ENCODE measurements at places on chromosomes 6 and 20.
A peak's percentile ranks its signal among the peaks of the same experiment; 100 is the strongest.

DNA sequence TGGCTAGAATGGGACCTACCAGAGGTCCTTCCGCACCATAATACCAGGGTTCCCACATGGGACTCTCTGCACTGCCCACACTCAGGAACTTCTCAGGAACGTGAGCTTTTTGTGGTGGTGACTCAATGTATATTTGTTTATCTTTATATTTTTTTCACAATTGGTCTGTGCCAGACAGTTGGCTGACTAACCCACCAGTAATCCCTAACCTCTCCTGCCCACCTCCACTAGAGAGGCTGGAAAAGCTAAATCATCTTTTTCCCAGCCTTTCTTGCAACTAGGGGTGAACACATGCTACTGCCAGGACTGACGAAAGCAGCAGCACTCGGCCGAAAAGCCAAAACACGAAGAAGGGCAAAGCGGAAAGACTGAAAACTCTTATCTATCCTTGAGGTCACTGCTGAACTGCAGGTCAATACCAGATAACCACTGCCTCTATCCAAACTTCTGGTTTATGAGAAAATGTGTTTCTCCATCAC is 112.9 kb downstream of the TRERF1 start:
- no peak for DNase-seq

DNA sequence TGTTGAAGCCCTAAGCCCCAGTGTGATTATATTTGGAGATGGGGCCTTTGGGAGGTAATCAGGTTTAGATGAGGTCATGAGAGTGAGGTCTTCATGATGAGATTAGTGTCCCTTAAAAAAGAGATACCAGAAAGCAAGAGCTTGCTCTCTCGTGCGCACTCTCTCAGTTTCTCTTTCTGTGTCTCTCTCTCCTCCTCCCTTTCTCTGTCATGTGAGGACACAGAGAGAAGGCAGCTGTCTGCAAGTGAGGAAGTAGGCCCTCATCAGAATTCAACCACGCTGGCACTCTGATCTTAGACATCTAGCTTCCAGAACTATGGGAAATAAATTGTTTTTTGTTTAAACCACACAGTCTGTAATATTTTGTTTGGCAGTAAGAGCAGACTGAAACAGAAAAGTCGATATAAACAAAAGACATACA is 180.5 kb downstream of the IBTK start:
- DNase-seq, result no peak

- DNase-seq, result no peak
Measured at GRCh38 chr6:93105017-93105416, 314.3 kb downstream of the EPHA7 start.

DNA sequence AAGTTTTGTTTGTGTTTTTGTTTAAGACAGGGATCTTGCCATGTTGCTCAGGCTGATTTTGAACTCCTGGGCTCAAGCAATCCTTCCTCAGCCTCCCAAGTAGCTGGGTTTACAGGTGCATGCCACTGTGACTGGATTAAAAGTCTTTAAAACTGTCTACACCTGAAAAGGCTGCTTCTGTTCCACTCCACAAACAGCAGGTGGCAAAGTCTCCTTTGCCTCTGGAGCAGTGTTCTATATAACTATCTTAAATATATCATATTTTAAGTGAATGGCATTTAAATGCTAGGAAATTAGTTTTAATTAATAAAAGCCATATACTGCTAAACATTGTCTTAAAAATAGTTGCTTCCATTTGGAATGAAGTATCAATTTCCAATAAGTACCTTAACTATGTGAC is 89.2 kb upstream of the BCLAF1 start:
- no peak for DNase-seq

DNA sequence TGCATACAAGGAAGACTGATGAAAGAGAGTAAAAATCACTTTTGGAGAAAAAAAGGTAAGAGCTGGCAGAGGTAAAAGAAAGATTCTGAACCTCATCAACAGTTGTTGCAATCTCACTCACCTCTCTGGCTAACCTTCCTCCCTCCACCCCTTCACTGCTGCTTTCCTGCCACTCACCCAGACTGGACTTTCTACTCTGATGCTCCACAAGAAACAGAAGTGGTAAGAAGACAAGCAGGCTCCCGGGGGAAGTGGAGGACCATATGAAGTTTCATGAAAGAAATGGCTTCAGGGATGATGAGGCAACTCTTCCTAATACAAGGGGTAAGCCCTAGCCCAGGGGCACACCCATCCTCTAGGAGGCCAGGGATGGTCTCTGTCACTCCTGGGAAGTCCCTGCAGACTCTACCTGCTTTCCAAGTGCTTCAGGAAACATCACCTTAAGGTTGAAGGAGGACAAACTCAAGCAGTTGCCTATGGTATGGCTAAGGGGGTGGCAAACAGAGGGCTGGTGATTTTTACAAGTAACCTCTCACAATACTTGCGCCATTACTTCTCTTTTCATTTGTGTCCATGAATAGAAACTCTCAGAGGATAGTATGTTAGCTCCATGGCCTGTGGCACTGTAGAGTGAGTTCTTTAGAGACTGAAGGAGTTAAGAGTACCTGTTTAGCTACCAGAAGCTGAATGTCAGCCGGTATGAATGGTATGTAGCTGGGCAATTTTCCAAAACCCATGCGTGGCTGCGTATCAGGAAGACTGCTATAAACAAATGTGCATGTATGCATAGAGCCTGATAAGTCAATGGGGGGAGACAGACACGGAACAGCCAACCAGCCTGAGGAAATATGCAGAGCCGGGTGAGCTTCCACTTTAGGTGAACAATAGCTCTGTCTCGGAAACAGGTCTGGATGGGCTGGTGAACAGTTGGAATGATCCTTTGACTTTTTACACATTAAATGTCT is 112.0 kb downstream of the BACH2 start:
- no peak for DNase-seq

GRCh38 chr20:4546342-4546741 is 175.4 kb upstream of the PRND start:
- DNase-seq, result no peak

DNA sequence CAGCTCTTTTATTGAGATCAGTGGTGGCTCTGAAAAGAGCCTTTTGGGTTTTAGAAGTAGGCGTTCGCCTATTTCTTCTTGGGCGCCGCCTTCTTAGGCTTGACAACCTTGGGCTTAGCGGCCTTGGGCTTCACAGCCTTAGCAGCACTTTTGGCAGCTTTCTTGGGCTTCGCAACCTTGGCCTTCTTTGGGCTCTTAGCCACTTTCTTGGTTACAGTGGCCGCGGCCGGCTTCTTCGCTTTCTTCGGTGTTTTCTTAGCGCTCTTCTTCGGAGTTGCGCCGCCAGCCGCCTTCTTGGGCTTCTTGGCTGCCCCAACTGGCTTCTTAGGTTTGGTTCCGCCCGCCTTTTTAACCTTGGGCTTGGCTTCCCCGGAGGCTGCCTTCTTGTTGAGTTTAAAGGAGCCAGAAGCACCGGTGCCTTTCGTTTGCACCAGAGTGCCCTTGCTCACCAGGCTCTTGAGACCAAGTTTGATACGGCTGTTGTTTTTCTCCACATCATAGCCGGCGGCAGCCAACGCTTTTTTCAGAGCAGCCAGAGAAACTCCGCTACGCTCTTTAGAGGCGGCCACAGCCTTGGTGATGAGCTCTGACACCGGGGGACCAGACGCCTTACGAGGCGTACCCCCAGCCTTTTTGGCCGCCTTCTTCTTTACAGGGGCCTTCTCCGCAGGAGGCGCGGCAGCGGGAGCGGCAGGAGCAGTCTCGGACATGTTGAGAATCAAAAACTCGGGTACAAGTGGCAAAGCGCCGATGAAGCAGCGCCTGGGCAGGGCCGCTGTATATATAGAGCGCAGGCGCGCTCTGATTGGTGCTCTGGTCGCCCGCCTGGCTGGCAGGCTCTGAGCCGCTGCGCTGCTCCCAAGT is 31.3 kb upstream of the HFE start:
- peak; percentile 91 for DNase-seq

DNA sequence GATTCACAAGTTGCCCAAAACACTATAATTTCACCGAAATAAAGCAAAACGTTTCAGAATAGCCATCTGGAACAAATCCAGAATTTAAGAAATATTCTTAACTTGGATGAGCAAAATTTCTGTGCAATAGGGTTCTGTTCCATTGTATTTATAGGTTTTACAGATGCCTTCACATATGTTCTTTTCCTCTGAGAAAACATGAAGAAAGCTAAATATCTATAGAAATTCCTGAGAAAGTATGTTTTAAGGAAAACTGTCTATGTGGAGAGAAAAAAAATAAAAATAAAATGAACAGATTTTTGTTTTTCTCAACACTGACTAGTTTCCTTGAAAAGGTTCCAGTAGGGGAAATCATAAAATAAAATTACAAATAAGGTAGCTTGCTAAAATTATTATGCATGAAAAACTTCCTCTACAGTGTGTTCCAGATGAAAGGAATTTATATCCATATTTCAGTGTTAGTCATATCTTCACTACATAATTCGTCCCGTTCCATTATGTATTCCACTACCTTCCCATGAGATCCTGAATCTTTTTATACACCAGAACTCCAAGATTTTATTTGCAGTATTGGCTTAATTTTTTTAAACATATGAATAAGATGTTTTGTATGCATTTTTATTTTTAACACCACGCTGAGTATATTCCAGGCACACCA is 42.4 kb upstream of the TMX4 start:
- no peak for DNase-seq

DNA sequence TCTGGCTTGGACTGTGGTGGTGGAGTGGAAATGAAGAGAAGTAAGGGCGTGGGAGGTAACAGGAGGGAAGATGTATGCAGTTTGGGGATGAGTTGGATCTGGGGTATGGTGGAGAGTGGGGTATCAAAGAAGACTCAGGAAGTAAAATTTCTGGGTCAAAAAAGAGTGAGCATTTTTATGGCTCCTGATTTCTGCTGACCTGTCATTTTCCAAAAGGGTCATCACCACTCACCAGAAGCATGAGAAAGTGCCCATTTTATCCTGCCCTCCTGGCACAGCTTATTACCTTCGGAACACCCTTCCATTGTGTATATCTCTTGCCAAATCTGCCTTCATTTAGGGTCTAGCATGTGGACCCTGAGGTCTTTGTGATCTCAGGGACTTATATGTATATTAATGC is 17.3 kb downstream of the TOX2 start:
- no peak for DNase-seq

DNA sequence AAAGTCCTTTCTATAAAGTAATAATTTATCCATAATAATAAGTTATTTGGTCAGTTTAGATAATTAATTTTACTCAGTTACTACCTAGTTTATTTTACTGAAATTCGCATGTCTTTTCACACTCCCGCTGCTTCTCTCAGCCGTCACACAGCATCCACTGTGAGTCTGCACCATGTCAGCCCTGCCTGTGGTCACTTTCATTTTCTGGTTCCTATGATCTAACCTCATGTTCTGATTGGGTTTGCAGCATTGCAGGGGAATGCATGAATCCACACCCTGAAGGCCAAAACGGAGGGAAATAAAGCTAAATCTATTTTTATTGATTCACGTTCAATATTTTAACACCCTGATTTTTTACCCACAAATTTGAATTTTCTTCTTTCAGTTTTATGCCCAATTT is 47.4 kb downstream of the PDE10A start:
- DNase-seq, result peak; percentile 21

DNA sequence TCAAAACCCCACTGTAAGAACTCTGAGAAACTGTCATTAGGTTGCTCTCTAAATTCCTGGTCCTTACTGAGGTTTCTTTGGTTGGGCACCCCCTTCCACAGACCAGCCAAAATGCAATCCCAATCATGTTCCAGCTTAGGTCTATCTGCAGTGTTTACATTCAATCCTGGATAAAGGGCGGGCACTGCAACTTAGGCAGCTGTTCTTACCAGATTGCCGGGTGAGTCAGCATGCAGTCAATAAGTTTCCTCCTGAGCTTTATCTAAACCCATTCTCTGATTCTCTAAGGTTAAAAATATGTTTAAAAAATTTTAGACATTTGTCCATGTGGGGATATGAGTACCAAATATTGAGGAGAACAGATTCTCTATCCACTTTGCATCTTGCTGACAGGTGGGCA is 197.8 kb downstream of the HAO1 start:
- no peak for DNase-seq

DNA sequence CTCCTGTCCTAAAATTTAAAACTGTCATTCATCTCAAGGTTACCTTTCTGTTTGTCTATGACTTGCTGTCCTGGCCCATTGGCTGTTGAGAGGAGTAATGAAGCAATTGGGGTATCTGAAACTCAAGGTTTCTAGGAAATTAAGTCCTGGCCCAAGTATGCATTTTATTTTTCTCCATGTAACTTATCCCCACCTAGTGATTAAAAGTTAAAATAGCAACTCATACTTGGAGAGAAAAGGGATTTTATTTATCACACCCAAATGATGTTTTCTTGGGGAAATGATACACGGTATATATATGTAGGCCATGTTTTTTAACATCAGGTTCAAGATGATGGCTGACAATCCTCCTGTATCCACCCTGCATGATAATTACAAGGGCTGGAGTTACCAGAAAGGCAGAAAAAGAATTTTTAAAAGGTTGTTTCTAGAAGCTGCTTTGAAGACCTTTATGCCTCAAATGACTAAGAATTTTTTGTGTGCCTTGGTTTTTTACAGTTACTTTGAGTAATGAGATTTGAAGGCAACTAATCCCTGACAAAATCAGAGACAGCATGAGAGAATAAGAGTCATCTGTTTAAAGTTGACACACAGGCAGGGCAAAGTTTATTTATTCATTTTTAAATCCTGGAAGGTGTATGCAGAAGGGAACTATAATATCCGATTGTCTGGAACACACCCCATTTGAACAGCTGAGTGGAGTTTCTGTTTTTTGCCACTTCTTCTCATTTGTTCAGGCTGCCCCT is 28.9 kb upstream of the C6orf58 start:
- DNase-seq, result no peak

DNA sequence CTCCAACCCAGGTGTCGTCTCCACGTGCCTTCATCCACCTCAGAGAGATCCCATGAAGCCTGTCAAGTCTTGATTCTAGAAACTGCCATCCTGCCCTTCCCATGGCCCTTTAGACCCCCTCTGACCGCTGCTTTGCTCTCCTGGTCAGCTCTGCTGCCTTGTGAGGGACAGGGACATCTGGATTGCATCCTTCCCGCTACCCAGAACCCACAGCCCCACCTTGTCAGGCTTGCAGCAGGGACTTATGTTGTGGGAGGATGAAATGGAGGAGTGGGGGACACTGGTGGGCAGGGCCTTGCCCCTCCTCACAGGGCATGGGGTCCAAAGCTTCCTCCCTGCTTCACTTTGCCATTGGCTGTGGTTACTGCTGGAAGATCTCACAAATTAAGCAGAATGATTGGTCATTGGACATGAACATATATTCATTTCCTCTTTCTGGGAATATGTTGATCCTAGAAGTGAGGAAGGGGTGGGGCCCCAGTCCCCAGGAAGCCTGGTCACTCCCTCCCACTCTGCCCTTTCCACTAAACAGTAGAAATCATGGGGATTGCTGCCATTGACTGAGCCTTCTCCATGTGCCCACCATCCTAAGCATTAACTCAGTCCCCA is 4.5 kb downstream of the GLP1R start:
- DNase-seq, result no peak

- DNase-seq, result no peak
Measured at GRCh38 chr6:144909753-144910285, 624.7 kb downstream of the UTRN start.

- no peak for DNase-seq
Measured at GRCh38 chr6:167046861-167047495, 47.8 kb downstream of the CEP43 start.

DNA sequence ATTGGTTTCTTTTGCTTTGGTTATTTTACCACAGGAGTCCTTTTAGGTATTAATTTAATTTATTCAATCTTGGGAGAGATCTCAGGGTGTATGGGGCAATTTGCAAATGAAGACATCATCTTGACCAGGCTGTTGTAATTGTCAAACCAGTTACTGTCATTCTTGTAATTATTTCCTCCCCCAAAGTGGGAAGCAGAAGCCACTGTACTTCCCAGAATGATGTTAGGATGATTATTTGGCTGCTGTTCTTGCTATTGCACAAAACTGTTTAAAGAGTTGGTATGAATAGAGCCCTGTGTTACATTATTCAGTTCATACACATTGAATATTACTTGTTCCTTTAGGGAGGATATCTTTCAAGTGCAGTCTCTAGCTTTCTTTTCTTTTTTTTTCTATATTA is 1.7 kb downstream of the TAAR6 start:
- DNase-seq, result no peak

All from uterus (tissue), 4 donors.